AG09309 (cell line): ENCODE measurements at places on chromosomes 1 and 21.

DNA sequence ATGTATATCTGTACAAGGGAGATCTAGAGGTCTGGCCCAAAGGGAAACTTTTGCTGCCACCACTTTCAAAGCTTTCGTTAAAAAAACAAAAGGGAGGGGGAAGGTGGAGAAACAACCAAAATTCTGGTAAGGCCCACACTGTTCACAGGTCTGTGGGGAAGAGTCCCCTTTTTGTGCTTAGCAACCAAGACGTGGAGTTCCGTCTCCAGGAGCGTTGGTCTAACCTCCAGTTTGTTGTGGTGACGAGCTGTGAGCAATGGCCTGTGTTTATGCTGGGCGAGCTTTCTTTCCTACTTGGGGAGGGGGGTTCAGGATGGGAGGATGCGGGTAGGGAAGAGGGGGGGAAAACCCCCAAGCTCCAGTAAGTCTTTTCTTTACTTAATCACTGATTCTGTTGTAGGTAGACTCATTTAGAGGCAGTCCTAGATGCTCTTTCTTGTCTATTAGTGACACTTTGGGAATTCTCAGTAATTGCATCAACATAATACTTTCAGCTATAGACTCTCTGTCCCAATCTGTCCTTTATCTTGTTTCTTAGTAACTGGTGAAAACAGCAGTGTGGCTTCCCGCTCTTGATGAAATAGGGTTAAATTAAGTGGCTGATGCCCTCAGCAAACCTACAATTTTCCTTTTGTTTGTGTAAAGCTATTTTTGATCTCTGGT lies 1.5 kb downstream of the HIPK1 start:
- DNase-seq: no peak

DNA sequence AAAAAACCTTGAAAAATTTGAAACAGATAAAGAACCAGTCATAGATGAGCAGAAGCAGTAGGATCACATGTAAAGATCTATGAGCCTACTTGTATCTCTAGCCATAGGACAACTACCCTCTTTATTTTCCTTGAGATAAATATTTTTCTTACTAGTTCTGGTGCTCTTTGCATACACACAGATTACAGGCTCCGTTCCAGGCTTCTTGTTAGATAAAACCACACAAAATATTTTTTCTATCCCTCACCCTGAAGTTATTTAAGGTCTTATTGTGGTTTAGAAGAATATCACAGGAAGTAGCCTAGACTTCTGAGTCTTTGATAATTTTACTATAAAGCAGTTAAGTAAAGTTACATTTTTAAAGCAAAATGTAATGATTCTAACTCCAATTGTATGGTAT lies 512.2 kb downstream of the NEGR1 start:
- DNase-seq: peak; percentile 46

DNA sequence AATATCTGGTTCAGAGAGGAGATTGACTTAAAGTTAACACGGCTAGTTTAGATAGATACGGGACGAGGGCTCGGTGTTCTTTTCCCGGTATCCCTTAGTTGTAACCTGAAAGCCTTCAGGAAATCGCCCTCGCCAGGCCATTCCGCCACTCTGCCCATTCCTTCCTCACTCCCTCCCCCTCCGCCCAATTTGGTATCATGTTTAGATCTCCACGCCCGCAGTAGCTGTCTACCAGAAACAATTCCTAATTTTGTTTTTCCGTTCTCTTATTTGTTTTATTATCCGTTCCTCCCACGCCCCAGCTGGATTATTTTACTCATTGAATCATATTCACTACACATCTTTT lies 685 bp upstream of the VAMP4 start:
- no peak for DNase-seq

DNA sequence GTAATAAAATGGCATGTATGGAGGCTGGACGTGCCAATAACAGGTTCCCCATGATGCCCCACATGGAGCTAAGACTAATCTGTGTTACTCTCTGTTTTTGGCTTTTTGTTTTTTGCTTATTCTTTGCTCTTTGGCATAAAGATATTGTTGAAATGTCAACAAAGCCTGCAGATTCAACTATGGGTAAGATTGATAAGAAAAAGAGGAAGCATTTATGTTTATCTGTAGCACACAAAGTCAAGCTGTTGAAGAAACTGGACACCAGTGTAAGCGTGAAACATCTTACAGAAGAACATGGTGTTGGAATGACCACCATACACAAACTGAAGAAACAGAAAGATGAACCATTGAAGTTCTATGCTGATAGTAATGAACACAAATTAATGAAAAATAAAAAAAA lies 402.7 kb downstream of the LTN1 start:
- DNase-seq: no peak

- no peak for DNase-seq
These were observed 33.8 kb downstream of the SIM2 start for GRCh38 chr21:36732761-36733160.

- no peak for DNase-seq
These were observed 176.2 kb downstream of the DUSP10 start for GRCh38 chr1:221565711-221566110.

- no peak for DNase-seq
These were observed 297.5 kb upstream of the FAM78B start for GRCh38 chr1:166464333-166464732.

GRCh38 chr1:168341483-168341975 lies 60.9 kb downstream of the TBX19 start:
- DNase-seq: peak; percentile 42

- no peak for DNase-seq
These were observed 41.7 kb upstream of the IL20 start for GRCh38 chr1:206823727-206824126.

DNA sequence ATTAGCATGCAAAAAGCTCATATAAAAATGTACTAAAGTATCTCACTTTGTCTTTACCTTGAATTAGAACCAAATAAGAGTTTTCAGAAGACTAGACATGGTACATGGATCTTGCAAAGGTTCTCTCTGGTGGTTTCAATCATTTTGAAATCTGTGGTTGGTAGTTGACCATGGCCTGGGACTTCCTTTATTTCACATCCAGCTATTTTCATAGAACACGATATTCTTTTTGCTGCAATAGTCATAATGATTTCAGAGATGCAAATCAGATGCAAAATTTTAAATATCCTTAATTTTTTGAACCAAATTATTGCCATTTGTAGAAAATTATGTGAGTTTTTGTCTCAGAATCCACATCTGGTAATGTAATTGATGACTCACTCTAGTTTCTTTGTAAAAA lies 375.1 kb upstream of the ZP4 start:
- no peak for DNase-seq

GRCh38 chr21:15947677-15948076 lies 217.9 kb downstream of the USP25 start:
- no peak for DNase-seq
